ENCODE measurements at places on chromosomes 16 and 17.

- DNase-seq, result no peak
These were observed 6.0 kb downstream of the SOX9 start for GRCh38 chr17:72126575-72127486.

GRCh38 chr17:60381958-60382357, 10.0 kb downstream of the USP32 start:
- DNase-seq, result no peak

DNA sequence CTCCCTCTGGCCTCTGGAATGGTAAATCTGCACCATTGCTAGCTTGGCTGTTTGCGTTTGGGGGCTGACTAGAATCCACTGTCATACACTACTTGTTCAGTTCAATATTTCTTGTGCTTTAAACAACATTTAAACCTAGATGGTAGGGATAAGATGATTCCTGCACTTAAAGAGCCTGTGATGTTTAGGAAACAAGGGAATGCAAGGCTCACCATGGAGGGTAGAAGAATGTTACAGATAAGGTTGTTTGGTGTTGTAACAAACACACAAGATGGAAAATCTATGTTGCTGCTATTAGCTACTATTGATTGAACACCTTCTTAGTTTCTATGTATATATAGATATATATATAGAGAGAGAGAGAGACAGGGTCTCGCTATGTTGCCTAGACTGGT, 31.4 kb downstream of the YPEL2 start:
- DNase-seq, result no peak

- DNase-seq, result peak; percentile 2
These were observed 215.6 kb downstream of the GRIN2A start for GRCh38 chr16:9966569-9967157.

- DNase-seq, result no peak
These were observed 79.4 kb downstream of the C16orf78 start for GRCh38 chr16:49453021-49453420.

- DNase-seq, result no peak
These were observed 63.3 kb downstream of the TUBD1 start for GRCh38 chr17:59829217-59830006.

GRCh38 chr16:68700120-68700519, 37.0 kb upstream of the CDH1 start:
- no peak for DNase-seq

DNA sequence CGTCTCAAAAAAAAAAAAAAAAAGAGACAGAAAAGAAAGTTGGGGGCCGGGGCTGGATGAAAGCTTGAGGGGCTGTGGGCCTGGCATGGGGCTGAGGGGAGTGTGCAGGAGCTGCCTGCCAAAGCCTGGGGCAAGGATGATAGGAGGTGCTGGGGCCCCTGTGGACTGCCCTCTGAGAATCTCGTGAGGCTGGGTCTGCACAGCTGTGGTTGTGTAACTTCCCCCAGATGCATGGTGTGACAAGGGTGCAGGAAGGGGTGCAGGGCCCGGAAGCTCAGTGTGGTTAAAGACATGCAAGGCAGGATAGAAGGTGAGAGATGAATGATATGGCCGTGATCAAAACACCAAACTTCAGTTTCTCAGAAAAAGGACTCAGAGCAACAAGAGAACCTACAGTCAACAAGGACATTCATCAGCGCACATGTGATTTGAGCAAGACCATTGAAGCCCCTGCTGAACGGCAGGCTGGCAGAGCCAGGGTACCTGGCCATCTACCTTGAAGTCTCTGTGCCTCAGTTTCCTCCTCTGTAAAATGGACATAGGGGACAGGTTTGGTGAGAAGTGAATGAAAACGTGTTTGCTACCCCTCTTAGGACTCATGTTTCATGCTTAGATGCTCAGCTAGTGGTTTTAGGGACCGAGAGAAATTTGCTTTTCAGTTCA, 9.6 kb downstream of the IL32 start:
- peak; percentile 77 for DNase-seq

DNA sequence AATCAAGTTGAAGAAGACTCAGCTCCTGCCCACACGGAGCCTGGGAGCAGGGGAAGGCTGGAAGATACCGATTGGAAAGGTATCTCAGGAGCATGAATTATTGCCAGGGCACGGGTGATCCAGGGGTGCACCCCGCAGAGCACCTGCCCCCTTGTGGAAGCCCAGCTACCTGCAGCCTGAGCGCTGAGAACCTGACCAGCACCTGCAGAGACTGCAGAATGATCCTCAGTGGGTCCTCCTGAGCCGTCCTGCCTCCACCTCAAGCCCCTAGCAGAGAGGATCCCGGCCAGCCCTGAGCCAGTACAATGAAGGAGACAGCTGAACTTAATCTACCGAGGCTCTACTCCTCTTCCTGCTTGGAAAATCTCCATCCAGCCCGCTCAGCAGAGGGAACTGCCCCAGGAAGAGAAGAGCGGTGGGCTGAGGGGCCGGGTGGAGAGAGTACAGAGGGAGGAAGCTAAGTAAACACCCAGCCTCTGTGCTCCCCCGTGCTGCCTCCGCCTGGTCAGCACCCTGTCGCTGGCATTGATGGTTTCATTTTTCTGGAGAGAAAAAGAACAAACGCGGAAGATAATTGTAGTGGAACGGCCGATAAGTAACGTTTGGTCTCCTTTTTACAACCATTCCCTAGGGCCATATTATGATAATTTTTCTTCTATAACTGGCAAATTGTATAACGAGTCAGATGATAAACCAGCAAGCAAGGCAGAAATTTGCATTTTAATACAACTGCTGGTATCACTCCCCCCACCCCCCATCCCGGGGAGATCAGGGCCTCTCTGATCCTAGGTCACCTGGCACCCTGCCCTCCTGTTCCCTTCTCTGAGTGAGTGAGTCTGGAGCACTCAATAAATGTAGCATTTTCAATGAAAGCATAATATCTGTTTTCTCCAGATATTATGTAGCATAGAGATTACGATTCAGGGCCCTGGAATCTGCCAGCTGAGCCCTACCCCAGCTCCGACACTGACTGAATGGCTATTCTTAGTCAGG, 204.5 kb upstream of the RPL38 start:
- DNase-seq, result peak; percentile 62

DNA sequence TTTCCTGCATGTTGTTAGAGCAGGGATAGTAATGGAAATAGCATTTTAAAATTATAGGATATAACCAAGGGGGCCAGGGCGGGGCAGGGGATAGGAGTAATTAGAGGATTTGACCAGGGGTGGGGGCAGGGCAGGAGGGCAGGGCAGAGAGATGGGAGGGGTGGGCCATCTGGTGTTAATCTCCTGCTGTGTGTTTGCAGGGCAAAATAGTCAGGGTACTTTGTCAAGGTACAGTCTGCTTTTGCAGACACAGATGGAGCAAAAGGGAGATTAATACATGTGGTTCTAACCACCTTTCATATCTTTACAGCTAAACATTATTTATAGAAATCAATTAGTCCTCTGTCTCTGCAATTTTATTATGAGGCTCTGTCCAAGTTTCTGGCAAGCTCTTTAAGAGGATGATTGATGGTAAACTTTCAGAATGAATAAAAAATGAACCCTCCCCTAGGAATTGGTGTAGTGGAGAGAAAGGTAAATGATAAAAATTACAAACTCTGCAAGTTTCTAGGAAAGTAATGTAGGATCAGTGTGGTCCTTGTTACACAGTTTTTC, 6.6 kb downstream of the ANKFN1 start:
- no peak for DNase-seq

DNA sequence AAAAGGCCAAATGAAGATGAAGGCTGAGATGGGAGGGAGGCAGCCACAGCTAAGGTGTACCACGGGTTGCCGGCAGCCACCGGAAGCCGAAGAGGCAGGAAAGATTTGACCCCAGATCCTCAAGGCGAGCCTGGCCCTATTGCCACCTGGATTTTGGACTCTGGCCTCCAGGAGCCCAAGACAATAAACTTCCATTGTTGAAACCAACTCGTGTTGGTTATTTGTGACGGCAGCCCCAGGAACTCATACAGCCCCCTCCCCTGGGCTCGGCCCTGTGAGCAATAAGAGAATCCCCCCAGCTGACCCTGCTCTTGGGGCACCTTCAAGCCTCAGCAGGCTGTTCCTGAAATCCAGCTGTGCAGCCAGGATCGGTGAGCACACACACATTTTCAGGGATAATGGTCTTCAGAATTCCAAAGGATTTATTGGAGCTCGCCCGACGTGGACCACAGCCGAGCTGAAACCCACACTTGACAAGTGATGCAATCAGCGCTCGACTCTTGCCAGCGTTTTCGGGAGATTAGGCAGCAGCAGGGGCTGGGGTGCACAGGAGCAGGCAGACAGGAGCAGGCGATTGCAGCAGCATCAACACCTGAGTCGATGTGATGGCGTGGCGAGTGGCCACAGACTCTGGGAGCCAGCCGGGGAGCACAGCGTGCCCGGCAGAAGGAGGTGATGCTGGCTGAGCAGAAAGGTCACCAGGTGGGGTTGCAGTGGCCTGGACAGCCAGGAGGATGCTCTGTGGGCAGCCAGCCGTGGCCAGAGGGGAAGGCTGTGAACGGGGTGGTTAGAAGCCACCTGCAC, 22.4 kb upstream of the CBX4 start:
- no peak for DNase-seq

DNA sequence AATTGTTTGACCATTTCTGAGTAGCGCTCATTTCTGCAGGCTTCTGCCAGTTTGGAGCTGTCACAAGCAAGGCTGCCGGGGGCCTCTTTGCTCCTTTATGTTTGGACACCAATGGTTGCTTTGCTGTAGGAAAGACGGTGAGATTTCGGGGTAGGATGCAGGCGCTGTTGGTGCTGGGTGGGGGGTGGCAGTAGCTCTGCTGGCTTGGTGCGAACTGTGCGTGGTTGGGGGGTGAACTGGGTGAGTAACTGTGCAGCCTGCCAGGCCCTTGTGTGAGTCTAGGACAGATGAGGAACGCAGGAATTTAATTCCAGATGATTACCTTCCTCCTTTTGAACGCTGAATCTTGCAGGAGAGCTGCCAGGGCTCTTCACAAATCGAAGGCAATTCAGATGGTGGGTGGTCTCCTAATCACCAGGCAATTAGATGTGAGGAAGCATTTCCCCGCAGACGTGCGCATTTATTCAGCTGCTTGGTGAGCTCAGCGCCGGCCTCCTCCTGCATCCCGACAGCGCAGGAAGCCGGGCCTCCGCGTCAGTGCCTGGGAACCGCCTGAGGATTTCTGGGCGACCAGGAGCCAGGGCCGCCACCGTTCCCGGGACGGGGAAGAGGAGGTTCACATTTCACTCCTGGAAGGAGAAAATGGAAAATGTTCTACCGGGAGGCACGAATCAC, 154.4 kb downstream of the FOXL1 start:
- DNase-seq, result no peak

- no peak for DNase-seq
These were observed 57.4 kb upstream of the ERN1 start for GRCh38 chr17:64187093-64187895.

DNA sequence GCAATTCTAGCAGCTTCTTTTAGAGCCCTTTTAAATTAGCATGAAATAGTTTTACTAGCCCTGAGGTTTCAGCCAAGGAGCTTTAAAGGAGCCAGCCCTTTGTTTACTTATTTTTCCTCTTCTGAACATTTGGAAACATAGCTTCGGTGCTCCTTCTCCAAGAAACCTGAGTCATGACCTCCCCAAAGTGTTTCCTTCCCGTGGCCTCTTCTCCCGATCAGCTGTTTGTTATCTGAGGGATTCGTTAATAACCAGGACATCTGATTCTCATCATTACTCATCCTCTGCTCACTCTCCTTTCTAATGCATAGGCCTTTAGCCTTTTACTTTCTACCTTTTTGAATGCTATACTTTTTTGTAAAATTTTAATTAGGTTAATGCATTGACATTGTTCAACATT, 204.5 kb downstream of the WWOX start:
- no peak for DNase-seq

GRCh38 chr17:1362065-1362848, 37.8 kb downstream of the YWHAE start:
- no peak for DNase-seq

DNA sequence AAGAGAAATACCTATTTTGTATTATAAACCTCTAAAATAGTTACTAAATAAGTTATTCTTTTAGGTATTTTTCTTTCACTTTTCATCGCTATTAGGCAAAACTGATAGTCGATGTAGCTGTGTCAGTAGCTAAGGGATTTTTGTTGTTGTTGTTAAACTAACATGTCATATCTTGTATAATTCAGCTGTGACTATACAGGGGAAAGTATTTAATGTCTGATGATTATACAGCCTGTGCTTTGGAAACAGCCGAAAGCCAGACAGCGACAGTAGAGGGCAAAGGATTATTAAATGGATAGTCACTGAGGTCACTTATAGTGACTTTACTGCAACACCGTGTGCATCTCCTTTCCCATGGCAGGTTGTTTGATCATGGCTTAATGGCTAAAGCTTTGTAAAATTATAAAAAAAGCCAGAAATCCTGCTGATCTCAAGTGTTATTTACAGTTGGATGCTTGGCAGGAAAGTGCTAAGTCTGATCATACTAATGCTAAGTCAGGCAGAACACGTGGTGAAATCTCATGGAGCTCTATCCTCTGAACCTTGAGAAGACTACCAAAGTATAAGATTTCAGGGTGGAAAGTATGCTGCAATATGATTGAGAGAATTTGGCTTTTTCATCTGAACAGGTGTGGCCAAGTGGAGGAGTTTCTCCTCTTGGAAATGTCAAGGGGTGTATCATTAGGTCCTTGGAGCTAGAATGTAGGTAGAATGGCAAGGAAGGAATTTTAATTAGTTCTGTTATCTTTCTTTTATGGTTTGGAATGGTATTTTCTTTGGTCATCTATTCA, 88.4 kb downstream of the FTO start:
- DNase-seq, result no peak

GRCh38 chr17:12122075-12122474, 101.4 kb downstream of the MAP2K4 start:
- DNase-seq, result no peak

DNA sequence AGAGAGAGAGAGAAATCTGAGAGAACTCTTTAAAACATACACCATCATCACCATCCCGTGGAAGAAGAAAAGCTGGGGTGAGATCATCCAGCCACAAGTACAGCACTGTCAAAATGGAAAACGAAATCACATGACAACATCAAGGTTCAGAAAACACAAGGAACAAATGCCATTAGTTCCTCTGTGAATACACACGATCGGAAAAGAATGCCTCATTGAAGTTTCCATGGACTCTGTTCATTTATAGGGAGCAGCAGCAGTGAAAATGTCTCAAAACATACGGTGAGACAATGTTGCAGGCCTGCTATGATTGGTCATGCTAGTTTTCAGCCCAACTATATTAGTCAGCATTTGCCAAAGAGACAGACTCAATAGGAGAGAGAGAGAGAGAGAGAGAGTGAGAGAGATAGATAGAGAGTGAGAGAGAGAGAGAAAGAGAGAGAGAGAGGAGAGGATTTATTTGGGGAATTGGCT, 4.4 kb downstream of the CFAP97D1 start:
- DNase-seq, result no peak

GRCh38 chr17:11303773-11304394, 62.9 kb downstream of the SHISA6 start:
- no peak for DNase-seq

GRCh38 chr17:75366432-75366831, 39.0 kb downstream of the GRB2 start:
- DNase-seq, result no peak

- DNase-seq, result no peak
These were observed 35.7 kb downstream of the KANSL1 start for GRCh38 chr17:46157443-46158062.

- no peak for DNase-seq
These were observed 68.6 kb downstream of the CCT6B start for GRCh38 chr17:34892461-34893249.

- DNase-seq, result no peak
These were observed 356.9 kb downstream of the C16orf95 start for GRCh38 chr16:86960266-86960665.

All from stimulated activated naive CD8-positive, alpha-beta T cell treated with anti-CD3 and anti-CD28 coated beads, Interleukin-15, amount 100 ng/mL, for 72 hours (primary cell).